ENCODE measurements at places on chromosomes 1 and 21.

DNA sequence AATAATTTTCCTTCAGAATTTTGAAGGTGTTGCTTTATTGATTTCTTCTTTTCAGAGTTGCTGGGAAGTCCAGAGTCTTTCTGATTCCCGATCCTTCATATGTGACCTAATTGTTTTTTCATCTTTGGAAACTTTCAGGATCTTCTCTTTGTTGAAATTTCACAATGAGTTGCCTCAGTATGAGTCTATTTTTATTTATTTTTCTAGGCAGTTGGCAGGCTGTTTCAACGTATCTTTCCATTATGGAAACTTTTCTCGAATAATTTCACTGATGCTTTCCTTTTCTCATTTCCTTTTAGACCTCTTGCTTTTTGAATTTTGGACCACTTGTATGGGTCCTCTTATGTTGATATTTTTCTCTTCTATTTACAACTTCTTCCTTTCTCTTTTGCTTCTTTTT, 354.3 kb downstream of the TGFB2 start:
- no peak for DNase-seq

DNA sequence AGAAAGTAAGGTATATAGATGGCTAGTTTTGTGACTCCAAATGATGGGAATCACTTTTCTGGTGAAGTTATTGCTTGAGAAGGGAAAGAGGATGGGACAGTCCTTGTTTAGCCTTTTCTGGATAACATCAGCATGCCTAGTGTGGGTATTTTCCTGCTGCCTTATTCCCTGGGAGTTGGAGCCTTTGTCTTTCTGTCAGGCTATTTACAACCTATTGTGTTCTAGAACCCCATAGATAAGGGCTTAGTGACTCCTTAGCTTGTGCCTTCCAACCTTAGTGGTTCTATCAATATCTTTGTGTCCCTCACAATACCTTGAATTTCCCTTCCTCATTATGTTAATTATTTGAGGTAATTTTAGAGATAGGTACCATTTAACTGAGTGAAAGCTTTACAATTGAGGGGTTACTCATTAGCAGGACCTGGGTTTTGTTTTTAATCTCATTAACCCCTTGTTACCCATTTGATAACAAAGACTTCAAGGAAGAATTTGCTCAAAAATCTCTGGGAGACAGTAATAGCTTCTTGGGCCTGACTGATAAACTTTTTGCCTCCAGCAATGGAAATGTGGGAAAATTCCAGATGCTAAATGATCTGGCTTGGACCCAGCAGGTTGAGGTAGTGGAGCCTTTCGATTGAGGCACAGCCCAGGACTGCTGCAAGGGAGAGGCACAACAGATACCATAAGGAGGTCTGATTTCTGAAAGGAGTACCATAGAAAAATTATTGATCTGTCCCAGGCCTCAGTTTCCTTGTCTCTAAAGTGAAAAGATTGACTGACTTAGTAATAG, 49.0 kb downstream of the CACHD1 start:
- DNase-seq = no peak

GRCh38 chr1:247914941-247915662, 5.0 kb upstream of the OR2T8 start:
- DNase-seq = peak; percentile 25

DNA sequence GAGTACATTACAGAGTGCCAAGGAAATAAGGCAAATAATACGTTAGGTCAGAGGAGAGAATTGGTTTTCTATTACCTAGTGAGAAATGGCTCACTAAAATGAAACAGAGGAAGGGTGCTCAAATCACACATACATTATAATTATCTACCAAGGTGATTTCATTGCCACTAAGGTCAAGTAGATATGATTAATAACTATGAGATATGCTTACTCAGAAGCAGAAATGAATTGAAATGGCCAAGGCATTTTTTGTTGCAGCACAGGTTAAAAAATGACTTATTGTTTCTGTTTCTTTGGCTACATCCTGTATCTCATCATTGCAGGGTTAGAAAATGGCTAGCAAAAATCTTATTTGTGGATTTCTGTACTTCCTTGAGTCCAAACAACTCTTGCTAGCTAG, 154.5 kb upstream of the GORAB start:
- DNase-seq = no peak

DNA sequence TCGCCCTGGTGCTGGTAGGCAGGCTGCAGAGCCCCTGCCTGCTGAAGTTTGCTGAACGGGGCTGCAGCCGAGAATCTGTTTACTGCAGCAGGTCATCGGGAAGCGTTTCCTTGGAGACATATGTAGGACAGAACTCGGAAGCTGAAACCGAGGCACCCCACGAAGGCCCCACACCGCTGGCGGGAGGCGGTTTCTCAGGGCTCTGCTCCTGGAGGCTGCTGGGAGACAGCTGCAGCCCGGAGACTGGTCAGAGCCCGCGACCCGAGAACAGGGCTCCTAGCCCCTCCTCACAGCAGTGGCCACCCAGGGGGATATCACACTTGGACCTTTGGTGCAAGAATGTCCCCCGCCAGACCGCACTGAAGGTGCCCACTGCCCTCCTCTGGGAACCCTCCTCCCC, 12.7 kb upstream of the PLCH2 start:
- DNase-seq = no peak

Measured in HTR-8/SVneo (cell line).